ENCODE measurements at places on chromosomes 5 and 9.

DNA sequence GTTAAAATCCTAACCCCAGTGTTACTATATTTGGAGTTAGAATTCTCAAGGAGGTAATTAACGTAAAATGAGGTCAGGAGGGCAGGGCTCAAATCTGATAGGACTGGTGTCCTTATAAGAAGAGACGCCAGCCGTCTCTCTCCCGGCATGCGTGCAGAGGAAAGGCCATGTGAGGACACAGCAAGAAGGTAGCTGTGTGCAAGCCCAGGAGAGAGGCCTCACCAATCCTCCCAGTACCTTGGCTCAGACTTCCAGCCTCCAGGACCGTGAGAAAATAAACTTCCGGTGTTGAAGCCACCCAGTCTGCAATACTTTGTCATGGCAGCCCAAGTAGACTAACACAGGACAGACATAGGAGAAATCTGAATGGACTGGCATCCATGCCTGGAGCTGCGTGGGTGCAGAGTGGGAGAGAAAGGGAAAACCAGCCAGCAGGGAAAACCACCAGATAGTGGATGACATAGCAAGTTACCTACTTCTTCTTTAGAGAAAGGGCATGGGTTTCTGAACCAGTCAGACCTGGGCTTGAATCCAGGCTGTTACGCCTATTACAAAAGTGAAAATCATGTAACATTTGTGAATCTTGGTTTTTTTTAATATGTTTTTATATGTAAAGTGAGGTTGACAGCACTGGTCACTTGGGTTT, 89.2 kb downstream of the FSTL4 start:
- DNase-seq = no peak

DNA sequence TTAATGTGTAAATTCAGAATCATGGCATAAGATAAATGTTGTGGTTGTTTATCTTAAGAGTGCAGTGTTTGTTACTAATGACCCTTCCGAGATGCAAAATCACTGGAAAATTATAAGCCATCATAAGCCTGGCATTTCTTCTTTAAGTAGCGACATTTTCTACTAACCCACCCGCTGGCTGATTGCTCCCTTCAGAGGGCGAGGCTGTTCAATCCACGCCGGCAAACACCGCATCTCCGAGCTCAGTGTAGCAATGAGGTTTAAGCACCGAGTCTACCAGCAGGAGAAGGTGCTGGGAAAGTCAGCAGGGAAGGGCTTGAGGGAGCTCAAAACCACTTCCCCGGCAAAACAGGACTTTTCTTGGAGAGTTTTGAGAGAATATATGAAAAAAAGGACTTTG, 52.7 kb downstream of the AK8 start:
- DNase-seq = no peak

- no peak for DNase-seq
These were observed 47.6 kb upstream of the SIL1 start for GRCh38 chr5:139245637-139246339.

DNA sequence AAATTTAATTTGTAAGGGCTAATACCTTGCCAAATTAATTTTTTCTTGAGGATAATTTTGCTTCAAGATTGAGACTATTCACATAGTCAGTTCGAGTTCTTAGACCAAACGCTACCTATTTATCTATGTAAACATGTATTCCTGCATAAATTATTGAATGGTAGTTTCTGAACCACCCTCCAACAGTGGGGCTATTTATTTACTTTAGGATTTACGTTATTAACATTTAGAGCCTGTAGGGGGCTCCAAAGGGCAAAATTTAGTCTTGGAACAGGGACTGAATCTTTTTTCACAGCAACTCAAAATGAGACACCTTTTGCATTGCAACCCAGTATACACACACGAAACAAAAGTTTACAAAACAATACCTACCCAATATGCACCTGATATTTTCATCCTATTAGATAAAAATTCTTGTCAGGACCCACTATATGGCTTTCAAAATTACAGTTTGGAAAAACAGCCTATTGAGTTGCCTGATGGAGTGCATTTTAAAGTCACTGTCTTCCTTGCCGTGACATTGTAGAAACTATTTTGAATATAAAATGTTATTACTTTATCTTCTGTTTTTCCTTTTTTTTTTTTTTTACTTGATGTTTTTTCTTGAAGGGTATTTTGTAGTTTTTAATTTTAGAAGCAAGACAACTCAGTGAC, 47.1 kb upstream of the POU4F3 start:
- DNase-seq = no peak

- DNase-seq = no peak
These were observed 1.2 kb downstream of the KIAA1958 start for GRCh38 chr9:112487799-112488340.

Data from stimulated activated CD4-positive, alpha-beta T cell treated with anti-CD3 and anti-CD28 coated beads, Interleukin-15, amount 100 ng/mL, for 1 hour (primary cell).